NCI-H526 (cell line): ENCODE measurements at places on chromosomes 2 and 18.
A peak's percentile ranks its signal among the peaks of the same experiment; 100 is the strongest.

GRCh38 chr18:44796429-44797428 is 116.0 kb downstream of the SETBP1 start:
- DNase-seq = peak; percentile 30

DNA sequence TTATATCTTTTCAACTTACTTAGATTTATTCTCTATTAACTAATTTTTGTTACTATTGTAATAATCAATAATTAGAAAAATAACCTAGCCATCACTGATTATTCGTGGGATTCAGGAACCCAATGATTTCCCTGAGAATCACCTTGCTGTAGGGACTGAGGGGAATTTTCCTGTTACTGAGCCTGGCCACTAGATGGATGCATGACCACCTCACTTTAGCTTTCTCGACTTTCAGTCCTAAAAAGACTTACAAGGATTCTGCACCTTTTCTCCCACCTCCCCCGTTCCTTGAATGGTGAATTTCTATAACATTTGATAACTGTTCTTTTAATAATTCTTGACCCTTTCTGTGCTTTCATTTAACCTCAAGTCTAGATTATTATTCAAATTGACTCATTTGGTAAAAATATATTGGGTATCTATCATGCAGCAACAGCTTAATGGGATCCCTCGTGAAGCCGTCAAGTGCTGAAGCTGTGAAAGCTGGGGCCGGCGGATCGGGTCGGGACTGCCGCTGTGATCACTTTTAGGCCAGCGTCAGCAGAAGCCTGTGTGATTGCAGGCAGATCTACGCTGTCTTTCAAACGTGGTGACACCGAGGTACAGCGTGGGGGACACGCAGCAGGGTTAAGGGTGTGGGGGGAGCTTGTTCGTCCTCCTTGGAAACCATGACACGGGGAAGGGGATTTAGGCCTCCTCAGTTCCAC is 38.8 kb upstream of the TMEM18 start:
- peak; percentile 49 for DNase-seq

GRCh38 chr2:72036595-72036994 is 111.1 kb downstream of the CYP26B1 start:
- no peak for DNase-seq

GRCh38 chr2:98870516-98871158 is 65.4 kb downstream of the CRACDL start:
- no peak for DNase-seq

DNA sequence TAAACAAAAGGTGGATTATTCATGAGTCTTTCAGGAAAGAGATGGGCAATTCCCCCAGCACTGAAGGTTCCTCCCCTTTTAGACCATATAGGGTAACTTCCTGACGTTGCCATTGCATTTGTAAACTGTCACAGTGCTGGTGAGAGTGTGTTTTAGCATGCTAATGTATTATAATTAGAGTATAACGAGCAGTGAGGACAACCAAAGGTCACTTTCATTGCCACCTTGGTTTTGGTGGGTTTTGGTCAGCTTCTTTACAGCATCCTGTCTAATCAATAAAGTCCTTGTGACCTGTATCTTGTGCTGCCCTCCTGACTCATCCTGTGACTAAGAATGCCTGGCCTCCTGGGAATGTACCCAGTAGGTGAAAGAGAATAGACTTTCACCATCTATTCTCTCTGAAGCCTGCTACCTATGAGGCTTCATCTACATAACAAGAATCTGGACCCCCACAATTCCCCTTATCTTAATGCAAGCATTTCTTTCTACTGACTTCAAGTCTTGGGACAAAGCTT is 148.7 kb downstream of the CABLES1 start:
- DNase-seq = no peak

GRCh38 chr18:41706301-41706700 is 248.7 kb upstream of the PIK3C3 start:
- DNase-seq = no peak

- no peak for DNase-seq
Observed at GRCh38 chr2:6833300-6833604, 32.5 kb downstream of the CMPK2 start.

DNA sequence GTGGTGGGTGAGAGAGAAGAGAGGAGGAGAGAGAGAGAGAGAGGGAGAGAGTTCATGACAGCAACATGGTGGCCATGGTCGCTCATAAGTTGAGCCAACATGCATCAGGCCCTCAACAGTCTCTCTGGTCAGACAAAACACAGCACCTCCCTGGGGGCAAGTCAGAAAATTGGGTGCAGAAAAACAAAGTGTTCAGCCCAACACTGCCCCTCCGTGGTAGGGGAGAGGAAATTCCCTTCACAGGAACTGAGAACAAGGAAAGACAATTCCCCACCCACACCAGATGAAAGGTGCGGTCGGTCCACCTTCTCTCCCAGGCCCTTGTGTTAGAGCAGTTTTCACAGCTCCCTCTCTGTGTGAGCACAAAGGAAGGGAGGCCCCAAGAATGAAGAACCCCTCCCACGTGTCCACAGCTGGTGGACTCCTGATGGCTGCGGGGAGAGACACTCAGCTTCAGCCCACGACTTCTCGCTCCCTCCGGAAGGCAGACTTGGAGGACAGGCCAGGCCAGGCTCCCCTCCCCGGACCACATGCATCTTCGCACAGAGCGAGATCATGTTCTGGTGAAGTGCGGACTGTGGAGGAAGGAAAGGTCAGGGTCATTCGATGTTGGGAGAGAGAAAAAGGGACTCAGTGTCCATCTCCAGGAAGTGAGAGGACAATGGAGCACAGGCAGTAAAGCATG is 181.7 kb downstream of the ANAPC1 start:
- peak; percentile 44 for DNase-seq

DNA sequence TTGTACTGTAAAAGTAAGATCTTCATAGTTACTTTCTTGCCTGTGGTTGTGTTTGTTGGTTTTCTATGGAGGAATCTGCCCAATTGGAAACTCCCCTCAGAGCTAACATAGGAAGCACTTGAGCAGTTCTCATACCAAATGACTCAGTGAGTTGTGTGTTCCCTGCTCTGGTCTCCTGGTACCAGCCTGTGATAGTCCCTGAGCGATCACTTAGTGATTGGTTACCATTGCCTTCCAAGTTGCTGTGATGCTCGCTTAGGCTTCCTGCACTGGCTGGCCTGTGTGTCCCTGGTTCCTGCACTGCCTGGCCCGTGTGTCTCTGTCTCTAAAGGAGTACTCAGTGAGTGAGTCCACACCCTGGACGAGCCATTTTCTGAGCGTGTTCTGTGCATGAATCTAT is 133.0 kb downstream of the MAP4K4 start:
- DNase-seq = no peak

DNA sequence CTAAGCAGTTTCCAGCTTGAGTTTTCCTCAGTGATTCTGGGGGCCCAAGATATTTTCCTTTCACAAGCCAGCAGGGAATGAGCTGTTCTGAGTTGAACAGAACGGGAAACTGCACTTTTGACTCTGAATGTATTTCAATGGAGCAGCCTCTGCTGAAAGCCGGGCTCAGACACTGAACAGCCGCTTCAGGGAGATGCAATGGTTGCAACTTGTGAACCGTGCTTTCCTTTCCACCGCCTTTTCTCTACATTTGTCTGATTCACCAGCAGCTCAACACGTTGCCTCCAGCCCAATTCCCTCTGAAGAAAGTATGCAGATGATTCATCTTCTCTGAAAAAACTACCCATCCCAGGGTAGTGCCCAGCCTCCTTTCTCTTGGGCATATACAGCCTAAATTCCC is 119.3 kb upstream of the PKDCC start:
- DNase-seq = no peak

GRCh38 chr2:86368161-86368824 is 30.9 kb upstream of the REEP1 start:
- DNase-seq = no peak

DNA sequence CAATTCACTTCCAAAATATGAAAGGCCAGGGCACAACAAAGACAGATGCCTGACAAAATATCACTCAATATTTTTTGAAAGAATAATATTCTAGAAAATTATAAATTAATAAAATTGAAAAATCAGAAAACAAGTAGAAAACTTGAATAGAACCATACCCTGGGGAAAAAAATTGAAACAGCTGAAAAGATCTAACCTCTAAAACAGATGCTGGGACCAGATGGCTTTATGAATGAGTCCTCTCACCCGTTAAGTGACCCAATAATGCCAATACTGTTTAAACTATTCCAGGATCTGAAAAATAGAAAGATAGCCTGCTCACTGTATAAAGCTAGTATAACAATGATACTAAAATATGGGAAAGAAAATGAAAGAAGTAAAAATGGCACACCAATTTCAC is 322.3 kb upstream of the VWC2L start:
- no peak for DNase-seq

DNA sequence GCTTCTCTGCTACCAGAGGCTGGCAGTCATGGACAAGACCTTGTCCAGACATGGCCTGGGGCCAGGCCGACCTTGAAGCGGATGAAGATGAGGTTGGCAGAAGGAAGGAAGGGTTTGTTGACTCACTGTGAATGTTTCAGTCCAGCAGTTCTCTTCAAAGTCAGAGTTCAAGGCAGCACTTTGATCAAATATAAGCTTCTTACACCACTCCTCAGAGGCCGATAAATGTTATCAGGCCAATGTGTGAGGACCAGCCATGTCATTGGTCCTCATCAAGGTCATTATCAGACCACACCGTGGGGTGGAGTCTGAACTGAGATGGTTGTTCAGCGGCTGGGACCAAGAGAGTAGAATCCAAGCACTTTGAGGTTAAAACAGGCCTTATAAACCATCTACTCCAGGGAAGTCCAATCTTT is 35.5 kb downstream of the QPCT start:
- DNase-seq = no peak

- peak; percentile 23 for DNase-seq
Observed at GRCh38 chr2:49770919-49771318, 616.6 kb upstream of the FSHR start.

GRCh38 chr2:39743269-39743776 is 35.7 kb downstream of the THUMPD2 start:
- no peak for DNase-seq

DNA sequence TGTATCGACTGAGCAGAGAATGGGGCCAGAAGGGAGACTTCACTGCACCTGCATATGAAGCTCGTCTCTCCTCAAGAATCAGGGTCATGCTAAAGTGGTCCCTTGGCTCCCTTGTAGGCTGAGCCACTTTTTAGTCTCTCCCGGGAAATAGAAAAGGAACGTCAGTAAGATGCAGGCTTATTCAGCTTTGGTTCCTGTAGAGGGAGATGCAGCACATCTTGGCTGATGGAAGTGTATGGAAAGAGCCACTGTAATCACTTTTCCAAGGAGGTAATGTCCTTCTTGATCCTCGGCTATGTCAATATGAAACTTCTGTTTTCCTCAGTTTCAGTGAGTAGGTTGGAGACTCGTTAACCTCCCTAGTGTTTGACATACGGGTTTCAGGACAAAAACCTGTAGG is 235.2 kb downstream of the GCA start:
- DNase-seq = no peak

DNA sequence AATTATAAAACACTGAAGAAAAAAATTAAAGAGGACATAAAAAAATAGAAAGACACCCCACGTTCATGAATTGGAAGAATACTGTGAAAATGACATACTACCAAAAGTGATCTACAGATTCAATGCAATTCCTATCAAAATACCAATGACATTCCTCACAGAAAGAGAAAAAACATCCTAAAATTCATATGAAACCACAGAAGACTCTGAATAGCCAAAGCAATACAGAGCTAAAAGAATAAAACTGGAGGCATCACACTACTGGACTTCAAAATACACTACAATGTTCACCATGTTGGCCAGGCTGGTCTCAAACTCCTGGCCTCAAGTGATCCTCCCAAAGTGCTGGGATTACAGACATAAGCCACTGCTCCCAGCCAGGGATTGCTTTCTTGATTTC is 56.3 kb downstream of the TLK1 start:
- DNase-seq = no peak

GRCh38 chr18:58887613-58887963 is 22.9 kb downstream of the ZNF532 start:
- no peak for DNase-seq

- no peak for DNase-seq
Observed at GRCh38 chr2:205477016-205477705, 205.1 kb upstream of the NRP2 start.

DNA sequence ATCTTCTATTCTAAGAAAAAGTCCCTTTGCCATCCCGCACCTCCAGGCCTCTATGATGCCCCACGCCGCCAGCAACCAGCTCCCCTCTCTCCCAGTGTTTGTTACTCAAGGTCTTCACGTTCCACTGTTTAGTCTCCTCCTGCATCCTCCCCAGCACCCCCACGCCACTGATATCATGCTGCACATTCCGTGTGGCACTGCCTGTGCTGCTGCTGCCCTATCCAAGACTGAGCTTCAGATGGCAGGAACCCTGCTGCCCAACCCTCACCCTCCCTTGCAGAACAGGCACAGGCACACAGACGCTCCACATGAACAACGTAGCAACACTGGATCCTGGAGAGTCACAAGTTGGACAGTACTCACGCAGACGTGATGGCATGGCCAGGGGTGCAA is 35.3 kb downstream of the MYO5B start:
- DNase-seq = no peak

DNA sequence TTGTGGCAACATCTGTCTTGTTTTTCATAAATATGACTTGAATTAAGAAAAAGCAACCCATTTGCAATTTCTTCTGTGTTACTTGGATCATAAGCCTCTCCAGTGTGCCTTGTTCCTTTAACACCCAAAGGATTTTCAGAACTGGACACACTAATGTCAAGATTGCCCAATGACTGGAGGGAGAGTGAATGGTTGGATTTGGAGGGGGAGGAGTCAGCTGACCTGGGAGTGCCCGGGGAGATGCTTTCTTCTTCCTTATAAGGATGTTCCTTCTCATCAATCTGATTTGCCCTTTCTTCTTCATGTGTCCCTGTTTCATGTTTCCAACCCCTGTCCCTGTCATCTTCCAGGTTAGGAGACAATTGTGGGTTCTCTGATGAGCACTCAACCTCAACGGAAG is 48.8 kb downstream of the ALPK2 start:
- no peak for DNase-seq

- no peak for DNase-seq
Observed at GRCh38 chr18:63158012-63158631, 161.4 kb downstream of the BCL2 start.

DNA sequence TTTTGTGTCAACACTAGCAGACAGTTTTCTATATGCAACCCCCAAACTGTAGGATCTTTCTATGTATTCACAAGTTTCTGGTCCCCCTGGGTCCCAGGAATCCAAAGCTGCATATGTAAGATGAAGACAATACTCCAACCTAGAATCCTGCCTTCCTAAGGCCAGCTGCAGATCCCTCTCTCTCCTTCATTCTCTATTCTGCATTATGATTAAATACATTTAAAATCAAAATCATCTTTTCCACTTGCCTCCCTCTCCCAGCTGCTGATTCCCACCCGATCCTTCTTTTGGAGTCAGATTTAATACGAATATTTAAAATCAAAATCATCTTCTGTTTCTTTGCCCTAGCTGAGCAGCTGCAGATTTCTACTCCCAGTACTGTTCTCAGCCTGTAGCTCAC is 783.0 kb upstream of the ZEB2 start:
- DNase-seq = no peak
